ENCODE measurements at places on chromosomes 16 and 17.
A peak's percentile ranks its signal among the peaks of the same experiment; 100 is the strongest.

DNA sequence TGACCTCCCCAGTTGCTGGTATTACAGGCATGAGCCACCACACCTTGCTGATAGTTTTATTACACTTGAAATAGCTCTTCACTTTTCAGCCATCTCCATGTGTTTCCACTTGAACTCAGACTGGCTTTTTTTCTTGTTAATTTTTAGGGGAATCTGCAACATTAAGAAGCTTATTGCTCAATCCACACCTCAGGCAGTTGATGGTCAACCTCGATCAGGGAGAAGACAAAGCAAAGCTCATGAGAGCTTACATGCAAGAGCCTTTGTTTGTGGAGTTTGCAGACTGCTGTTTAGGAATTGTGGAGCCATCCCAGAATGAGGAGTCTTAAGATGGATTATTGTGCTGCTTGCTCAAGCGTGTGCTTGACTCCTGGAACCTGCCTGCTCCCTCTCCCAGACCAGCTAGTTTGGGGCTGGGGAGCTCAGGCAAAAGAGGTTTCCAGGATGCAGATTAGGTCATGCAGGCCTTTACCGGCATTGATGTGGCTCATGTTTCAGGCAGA, 8.6 kb downstream of the ZNHIT3 start:
- DNase-seq: no peak

DNA sequence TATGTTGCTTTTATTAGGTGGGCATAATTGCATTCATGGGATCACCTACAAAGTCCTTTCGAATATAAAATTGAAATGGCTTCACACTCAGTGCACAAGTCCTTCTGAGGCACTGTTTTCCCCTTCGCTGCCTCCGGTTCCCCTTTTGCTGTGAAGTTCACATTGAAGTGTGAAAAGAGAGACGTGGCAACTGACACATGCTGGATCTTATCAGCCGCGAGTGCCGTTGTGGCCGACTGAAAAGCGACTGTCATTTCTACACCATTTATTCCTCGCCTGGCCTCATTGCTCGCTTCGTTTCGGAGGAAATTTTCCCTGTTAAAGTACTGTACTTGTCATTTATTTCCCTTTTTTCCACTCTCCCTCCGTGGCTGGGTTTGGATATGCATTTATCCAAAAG, 423.5 kb downstream of the MAF start:
- no peak for DNase-seq

DNA sequence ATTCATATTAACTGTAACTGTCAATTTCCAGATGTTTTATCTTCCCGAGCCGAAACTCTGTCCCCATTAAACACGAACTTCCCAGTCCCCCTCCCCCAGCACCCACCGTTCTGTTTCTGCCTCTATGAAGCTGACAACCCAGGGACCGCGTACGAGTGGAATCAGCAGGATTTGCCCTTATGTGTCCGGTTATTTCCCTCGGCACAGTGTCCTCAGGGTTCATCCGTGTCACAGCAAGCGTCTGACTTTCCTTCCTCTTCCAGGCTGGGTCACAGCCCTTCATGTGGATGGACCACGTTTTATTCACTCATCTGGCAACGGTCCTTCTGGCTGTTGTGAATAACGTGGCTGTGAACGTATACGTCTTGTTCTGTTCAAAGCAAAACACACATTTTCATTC, 31.3 kb downstream of the METRNL start:
- DNase-seq: no peak

- no peak for DNase-seq
These were observed 183.3 kb downstream of the LGALS9B start for GRCh38 chr17:20284022-20284421.

DNA sequence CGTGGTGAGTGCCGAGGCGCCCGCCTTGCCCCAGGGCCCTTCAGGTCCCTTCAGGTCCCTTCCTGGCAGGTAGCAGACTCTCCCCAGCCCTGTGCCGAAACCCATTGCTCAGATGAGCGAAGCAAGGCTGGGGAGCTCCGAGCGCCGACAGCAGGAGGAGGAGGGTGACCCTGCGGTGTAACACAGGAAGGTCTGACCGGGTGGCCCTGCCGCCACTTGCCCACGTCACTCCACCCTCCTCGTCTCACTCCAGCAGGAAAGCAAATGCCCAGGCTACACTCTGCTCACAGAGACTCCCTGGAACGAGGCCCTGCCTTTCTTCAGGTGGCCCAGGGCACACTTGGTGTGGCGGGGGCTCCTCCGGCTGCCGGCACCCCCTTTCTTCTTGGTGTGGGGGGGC, 57.2 kb downstream of the ACTG1 start:
- DNase-seq: no peak

- no peak for DNase-seq
These were observed 12.8 kb downstream of the PLXDC1 start for GRCh38 chr17:39138431-39139160.

GRCh38 chr16:12703935-12704334, 99.8 kb downstream of the CPPED1 start:
- DNase-seq: peak; percentile 13

DNA sequence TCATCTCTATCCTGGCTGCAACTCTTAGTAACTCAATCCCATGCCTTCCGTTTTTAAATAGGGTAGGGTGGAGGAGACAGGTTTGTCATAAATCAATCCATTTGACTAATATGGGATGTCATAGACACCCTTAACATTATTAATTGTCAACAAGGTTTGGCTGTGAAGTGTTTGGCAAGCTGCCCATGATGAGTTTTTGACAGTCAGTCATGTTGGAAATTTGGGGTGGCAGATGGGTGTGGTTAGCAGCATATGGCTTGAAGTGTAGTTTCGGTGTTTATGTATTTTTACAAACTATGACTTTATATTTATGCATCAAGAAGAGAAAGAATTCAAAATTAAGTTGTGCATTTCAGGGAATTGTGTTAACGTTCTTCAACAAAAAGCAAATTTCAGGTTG, 221.8 kb upstream of the CDH5 start:
- no peak for DNase-seq

Data from activated CD8-positive, alpha-beta memory T cell treated with anti-CD3 and anti-CD28 coated beads, Interleukin-2, amount 50 U/mL, for 48 hours (primary cell).